ENCODE measurements at places on chromosomes 5 and 9. TPM values are rescaled to one million over a fixed set of nuclear protein-coding genes. Genes with fewer than 3 reads are reported as not detected.

Gene STPG3
- not detected for total RNA-seq

Gene SHOC1
- not detected for total RNA-seq

Gene ERCC6L2
- 119 TPM for total RNA-seq

Gene BSPRY
- total RNA-seq: 0.40 TPM
